ENCODE measurements at places on chromosomes 11 and 22. TPM values are rescaled to one million over a fixed set of nuclear protein-coding genes. Genes with fewer than 3 reads are reported as not detected.

The C11orf87 gene
- polyA plus RNA-seq, result 8.6 TPM

The MPEG1 gene
- 0.21 TPM for polyA plus RNA-seq

The SLC43A3 gene
- 0.33 TPM for polyA plus RNA-seq

The HOATZ gene
- polyA plus RNA-seq, result not detected

The RAB36 gene
- polyA plus RNA-seq, result 3.2 TPM

The MMP7 gene
- not detected for polyA plus RNA-seq

The MS4A15 gene
- polyA plus RNA-seq, result not detected

The RAG1 gene
- polyA plus RNA-seq, result 0.16 TPM

The TEX54 gene
- not detected for polyA plus RNA-seq

The ANKRD13D gene
- polyA plus RNA-seq, result 111 TPM

The LRRN4CL gene
- 0.82 TPM for polyA plus RNA-seq

The OR10D3 gene
- not detected for polyA plus RNA-seq

The CNTN5 gene
- polyA plus RNA-seq, result 0.64 TPM

Data from neural cell (in vitro differentiated cells).